Fibroblast of skin of left biceps (primary cell): ENCODE measurements at places on chromosomes 5 and 9.

DNA sequence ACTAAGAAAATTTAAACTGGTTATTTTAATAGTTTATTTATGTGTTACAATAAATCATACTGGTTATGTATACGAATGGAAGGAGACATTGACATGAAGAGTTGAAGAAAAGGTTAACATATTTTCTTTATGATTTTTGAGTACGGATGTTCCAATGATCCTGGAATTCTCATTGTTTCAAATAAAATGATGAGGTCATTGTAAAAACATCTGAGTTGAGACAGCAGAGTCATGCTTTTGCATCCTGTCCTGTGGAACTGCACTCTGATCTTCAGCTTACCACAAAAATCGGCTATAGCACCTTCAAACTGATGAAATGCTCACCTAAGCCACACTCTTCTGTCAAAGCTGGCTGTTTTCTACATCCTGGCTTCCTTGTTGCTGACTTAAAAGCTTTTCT is 67.8 kb downstream of the PTCD2 start:
- no peak for DNase-seq

- no peak for DNase-seq
Measured at GRCh38 chr5:163915481-163915961, 410.1 kb downstream of the MAT2B start.

- DNase-seq: peak; percentile 36
Measured at GRCh38 chr5:144191998-144192397, 21.3 kb downstream of the KCTD16 start.

DNA sequence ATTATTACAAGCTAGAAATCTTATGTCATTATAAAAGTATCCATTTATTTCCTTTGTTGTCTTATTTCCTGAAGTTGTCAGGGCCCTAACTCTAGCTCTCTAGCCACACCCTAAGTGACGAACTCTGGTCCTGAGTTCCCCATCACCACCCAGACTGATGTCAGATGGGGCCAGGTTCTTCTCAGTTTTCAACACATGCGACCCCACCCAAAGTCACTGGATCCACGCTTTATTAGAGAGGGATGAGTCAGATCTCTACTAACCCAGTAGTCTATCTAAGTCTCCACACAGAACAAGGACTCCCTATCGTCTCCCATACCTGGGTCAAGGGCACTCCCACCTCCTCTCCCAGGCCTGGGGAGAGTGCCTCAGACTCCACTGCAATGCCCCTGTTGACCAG is 6.8 kb upstream of the FEM1C start:
- no peak for DNase-seq

DNA sequence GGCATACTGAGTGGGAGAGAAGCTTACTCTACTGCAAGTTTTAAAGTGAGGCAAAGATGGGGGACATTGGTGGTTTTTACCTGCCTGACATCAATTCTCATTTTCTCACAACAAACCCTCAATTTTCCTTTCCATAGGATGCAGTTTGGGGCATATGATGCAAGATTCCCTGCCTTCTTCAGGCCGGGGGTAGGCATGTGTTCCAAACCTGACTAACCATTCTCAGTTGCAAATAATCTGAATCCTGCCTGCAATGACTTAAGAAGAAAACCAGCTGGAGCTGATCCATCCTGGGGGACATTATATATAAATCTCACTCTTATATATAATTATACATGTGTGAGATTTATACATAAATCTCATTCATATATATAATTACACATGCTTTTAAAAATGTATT is 223.6 kb upstream of the EFNA5 start:
- DNase-seq: no peak

GRCh38 chr5:116534964-116535651 is 39.5 kb downstream of the SEMA6A start:
- no peak for DNase-seq
